ENCODE measurements at places on chromosomes 5 and 9.

DNA sequence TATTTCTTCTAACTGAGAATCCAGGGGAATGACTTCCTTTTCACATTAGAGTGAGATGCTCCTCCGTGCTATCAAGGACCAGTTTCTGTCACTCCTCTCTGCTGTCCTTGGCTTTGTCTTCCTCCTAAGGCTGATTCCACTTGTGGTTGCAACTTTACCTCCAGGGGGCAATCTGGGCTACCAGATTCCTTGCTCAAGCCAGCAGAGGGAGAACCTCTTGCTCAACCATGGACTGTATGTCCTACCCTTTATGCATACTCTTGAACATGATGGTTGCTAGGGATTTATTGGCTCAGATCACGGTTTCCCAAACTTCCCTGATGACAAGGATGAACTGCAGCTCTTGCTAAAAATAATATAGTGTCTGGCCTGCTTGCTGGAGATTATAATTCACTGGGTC, 24.0 kb downstream of the NNT start:
- peak; percentile 55 for DNase-seq

DNA sequence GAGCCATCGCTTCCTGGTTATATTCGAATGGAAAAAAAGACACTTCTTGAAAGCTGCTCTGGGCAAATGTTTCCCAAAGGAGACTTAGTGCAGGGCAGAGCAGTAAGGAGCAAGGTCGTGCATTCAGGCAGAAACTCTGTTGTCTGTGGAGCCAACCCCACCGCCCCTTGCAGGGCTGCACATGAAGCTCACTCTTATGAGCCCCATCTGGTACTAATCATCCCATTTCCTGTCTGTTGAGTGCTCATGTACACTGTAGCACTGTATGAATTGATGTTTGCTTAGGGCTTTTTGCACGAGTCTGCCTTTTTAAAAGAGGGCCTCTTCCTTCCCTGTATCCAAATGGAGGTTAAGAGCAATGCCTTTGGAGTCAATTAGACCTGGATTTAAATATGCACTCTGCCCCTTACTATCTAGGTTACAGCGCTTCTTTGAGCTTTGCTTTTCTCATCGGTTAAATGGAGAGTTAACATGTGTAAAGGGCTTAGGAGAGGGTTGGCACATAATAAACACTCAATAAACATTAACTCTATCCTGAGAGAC, 25.4 kb downstream of the HMHB1 start:
- DNase-seq = no peak

GRCh38 chr5:39080168-39080567, 6.0 kb upstream of the RICTOR start:
- no peak for DNase-seq

GRCh38 chr9:26229324-26230054, 551.2 kb upstream of the TUSC1 start:
- DNase-seq = no peak

DNA sequence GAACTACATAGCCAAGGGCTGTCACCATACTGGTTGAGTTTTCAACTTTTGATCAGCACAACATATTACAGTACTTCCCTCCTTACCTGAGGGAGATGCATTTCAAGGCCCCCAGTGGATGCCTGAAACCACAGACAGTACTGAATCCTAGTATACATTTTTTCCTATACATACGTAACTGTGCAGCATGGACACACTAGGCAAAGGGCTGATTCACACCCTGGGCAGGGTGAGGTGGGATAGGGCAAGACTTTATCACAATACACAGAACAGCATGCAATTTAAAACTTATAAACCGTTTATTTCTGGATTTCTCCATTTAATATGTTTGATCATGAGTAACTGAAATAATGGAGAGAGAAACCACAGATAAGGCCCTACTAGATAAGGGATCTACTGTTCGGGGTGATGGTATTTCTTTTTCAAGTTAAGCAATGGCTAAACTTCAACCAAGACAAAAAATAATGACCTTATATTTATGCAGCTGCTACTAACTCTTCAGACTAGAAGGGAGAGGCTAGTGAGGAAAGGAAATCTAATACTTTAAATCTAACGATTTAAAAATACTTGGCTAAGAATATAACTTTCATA, 186.9 kb upstream of the GNA14 start:
- DNase-seq = no peak

DNA sequence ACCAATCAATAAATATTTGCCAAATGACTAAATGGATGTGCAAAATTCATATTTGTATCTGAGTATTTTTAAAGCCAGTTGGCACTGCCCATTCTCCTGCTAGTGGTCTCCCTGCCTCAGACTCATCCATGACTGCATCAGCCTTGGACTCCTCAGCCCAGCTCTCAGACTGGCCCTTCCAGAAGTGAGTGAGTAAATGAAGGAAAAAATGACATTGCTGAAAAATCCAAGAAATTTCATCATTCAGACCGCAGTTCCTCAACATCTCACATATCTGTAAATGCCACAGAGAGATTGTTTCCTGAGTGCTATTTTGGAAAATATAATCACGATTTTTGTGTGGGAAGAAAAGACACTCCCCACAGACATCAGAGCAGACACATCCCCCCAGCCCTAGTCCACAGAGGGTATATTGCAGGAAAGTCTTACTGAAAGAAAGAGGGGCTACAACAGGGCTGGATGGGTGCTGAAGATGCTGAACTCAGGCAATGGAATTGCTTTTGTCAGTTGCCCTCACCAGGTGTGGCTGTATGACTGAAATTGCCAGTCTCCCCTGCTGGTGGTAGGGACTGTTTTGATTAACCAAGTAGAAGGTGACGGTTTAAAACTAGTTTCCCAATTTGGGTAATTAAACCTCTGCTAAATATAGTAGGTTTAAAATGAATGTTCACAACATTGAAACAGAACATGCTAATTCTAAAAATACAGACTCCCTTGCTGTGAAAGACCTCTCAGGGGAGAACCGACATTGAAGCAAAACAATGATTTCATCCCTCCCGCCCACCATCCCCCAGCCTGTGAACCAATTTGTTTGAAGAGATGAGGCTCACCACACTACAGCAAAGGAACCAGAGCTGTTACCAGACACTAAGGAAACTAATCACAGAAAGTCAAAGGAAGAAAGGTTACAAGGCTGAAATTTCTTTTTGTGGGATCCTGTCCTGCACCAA, 158.8 kb downstream of the DEPDC1B start:
- no peak for DNase-seq

- no peak for DNase-seq
Observed at GRCh38 chr5:95731571-95732554, 727 bp downstream of the RHOBTB3 start.

DNA sequence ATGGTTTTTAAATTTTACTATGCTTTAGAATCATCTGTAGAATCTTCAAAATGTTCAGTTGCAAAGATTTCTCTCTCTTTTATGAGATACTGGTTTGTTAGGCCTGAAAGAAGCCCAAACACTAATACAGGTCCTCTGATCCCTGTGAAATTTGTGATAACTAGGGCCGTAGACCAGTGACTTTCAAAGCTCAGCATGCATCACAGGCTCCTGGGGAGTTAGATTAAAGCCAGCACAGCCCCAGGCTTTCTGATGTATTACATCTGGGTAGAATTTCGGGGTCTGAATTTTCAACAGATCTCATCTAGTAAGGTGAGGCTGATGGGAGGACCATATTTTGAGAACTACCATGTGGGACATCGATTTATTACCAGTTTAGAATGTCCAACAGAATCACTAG, 194.1 kb upstream of the PTPRD start:
- no peak for DNase-seq

DNA sequence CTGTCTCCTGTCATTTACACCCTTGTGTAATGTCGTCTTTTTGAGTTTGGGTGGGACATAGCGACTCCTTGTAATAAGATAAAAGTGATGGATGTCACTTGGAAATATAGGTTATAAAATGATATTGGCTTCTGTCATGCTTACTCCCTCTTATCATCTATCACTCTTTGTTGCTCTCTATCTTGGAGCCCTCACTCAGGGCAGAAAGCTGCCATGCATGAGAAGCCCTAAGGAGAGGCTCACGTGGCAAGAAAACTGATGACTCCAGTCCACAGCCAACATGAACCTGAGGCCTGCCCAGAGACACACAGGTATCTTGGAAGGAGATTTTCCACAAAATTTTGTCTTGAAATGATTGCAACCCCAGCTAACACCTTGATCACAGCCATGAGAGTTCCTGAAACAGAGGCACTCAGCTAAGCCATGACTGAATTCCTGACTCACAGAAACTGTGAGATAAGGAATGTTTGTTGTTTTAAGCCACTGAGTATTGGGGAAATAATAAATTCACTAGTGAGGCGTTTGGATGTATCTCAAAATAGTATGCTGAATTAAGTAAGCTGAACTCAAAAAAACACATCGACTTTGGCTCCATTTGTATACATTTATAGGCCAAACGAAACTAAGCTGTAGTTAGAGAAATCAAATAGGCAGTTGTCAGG, 216.7 kb downstream of the CDH18 start:
- no peak for DNase-seq

DNA sequence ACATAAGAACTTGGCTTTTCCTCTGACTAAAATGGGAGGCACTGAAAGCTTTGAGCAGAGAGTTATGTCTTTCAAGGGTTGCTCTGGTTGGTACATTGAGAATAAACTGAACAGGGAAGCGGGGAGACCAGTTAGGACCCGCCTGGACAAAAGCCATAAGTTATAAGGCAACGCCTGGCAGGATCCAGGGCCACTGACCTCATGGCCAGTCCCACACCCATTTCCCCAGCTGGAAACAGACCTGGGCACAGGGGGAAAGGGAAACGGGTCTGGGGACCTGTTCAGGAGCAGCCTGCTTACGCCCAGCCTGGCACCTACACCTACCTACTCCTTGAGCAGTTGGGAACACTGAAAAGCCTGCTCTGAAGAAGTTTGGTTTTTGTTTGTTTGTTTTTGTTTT, 1.3 kb downstream of the SPINK4 start:
- DNase-seq = no peak

DNA sequence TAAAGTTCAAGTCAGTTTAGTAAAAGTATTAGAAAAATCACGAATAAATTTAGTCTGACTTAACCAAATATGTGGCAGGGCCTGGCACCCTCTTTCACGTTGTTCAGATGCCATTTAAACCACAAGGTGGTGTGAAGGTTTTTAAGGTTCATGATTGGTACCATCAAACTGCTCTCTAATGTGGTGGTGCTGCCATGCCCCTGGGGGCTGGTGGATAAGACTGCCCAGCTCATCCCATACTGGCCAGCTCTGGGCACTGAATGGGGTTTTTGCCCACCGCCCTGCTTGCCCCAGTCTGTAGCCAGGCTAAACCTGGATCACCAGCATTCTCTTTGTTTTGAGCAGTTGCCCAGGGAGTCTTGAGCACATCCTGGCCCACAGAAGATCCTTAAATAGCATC, 159.3 kb downstream of the GABBR2 start:
- DNase-seq = no peak

- no peak for DNase-seq
Observed at GRCh38 chr9:134024214-134024792, 978 bp upstream of the BRD3OS start.

GRCh38 chr9:130535818-130536521, 43.4 kb upstream of the FUBP3 start:
- DNase-seq = peak; percentile 78

Measured in H7 (cell line).